ENCODE measurements at places on chromosomes 12 and 14.
A peak's percentile ranks its signal among the peaks of the same experiment; 100 is the strongest.

DNA sequence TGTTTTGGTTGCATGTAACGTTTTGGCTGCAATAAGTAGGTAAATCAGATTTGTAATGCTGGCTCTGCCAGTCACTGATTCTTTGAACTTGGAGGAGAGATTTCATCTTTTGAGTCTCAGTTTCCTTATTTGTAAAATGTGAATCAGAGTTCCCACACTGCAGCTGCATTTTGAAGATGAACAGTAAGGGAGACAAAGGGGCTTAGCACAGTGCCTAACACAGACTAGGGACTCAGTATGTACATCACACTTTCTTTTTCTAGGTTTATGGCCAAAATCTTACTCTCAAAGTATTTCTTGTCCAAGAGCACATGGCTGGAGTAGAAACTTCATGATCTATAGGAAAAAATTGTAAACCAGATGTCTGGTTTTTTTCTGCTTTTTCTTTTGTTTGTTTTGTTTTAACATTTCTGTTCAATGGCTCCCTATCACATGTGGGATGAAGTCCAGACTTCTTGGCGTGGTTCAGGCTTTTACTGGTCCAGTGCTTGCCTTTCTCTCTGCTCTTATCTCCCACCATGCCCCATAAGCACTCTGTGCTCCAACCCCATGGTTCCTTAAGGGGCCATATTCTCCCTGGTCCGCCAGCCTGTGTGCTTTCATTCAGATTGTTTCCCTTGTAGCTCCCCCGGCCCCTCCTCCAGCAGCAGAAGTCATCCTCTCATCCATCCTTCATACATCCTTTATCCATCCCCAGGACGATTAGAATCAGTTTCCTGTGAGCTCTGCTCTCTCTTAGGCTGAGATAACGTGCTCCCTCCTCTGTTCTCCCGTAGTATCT is 58.0 kb downstream of the SYNE2 start:
- DNase-seq, result no peak

GRCh38 chr12:94122591-94122990 is 25.8 kb upstream of the PLXNC1 start:
- no peak for DNase-seq

GRCh38 chr12:130614530-130614905 is 101.6 kb downstream of the RIMBP2 start:
- DNase-seq, result no peak

DNA sequence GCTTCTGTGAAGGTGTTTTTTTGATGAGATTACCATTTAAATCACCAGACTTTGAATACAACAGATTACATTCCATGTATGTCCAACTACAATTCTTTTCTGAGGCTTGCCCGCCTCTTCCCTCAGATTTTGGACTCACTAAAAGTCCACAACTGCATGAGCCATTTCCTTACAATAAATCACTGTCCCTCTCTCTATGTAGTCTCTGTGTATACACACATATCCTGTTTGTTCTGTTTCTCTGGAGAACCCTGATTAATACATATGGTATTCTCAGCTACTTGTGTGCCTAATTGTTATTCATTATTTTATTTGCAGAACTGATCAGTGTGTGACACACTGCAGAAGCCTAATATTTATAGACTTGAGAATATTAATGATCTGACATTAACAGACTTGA is 2.4 kb upstream of the MIPOL1 start:
- DNase-seq, result no peak

GRCh38 chr14:72485695-72486094 is 408.2 kb downstream of the DPF3 start:
- DNase-seq, result no peak

DNA sequence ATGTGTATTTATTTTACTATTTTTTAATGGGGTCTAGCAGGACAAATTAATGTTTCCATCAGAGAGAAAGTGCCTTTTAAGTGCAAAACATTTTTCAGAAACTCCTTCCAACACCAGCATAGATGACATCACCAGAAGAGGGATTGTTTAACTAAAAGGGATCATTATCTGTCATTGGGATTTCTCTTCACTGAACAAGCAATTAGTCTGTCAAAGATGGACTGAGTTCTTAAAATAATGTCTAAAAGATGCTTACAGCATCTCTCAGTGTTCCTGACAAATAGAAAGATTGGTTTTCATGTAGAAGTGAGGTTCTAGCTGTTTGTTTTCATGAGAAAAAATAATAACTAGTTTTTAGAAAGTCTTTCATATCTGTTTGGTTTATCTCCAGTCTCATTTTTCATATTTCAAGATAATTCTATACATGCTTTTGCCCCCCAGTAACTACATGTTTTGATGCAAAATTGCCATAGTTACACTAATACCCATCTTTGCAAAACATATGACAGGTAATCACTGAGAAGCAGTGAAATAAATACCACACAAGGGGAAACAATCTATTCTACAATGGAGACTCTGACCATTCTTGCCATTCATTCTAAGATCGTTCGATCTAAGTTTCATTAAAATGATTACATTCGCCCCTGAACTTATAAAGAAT is 850.3 kb downstream of the GALC start:
- DNase-seq, result no peak

DNA sequence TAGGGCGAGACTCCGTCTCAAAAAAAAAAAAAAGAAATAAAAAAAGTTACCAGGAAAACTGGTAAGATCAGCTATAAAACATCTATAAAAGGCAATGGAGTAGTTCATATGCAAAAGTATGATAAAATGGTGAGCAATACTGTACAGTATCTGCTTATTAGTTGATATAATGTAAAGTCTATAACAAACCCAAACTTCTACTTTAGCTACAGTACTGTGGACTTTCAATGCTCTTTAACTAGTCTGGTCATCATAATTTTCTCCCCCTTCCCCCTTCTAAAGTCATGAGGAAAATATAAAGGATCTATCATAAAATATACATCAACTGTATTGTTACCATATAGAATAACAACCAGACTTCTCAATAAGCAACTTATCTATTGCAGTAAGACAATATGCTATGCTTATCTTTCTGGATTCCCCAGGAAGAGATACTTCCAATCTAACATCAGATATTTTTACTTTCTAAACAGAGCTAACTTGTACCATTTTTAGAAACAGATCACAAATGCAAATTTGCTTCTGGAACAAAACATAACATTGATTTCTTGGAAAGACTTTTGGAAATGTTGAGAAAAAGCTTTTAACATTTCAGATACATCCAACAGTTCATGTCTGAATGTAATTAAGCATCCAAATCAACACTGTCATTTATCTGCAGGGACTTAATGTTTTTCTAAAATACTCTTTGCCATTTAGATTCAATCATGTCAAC is 43.8 kb downstream of the MDM2 start:
- no peak for DNase-seq

GRCh38 chr14:89365061-89365801 is 51.8 kb downstream of the FOXN3 start:
- no peak for DNase-seq

GRCh38 chr12:120588948-120589930 is 8.0 kb upstream of the POP5 start:
- DNase-seq, result no peak

GRCh38 chr14:24054646-24055045 is 2.8 kb downstream of the CARMIL3 start:
- no peak for DNase-seq

- DNase-seq, result no peak
These were observed 49.2 kb upstream of the NCOR2 start for GRCh38 chr12:124616394-124617221.

DNA sequence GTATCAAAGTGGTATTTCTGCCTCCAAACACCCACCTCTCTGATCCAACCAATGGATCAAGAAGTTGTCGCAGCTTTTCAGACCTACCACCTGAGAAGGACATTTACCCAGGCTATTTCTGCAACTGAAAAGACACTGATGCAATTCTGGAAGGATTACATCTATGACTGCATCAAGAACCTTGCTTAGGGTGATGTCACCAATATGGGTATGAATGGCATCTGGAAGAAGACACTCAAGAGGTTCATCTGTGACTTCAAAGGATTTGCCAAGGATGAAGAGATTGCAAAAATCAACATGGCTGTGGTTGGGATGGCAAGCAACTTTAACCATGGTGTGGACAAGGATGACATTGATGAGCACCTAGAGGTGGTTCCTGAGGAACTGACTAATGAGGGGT is 154.2 kb downstream of the PCNX1 start:
- no peak for DNase-seq

- DNase-seq, result peak; percentile 41
These were observed 55.8 kb downstream of the SRRM4 start for GRCh38 chr12:119036878-119037825.

GRCh38 chr12:49763006-49763591 is 21.7 kb downstream of the TMBIM6 start:
- DNase-seq, result peak; percentile 25

- DNase-seq, result no peak
These were observed 5.1 kb downstream of the RESF1 start for GRCh38 chr12:31964280-31964679.

- no peak for DNase-seq
These were observed 96.7 kb downstream of the TMEM132D start for GRCh38 chr12:129807136-129807535.

GRCh38 chr12:126998031-126998430 is 1268.9 kb upstream of the TMEM132C start:
- DNase-seq, result no peak

DNA sequence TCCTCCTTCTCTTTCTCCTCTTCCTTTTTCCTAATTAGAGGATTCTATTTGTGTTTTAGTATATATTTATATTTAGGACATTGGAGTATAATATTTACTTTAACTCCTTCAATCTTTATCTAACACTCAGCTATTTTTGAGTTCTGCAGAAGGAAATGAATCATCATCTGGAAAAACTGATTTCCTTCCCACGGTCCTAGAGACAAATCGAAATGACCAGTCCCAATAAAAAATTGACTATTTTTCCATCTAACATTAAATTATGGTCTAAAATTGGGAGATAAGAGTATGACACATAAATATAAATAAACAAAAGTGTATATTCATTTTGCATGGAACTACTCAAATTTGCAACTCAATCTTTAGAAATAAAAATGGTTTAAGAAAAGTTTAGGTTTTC is 167.4 kb downstream of the TMTC3 start:
- no peak for DNase-seq

- DNase-seq, result no peak
These were observed 155.7 kb downstream of the DPF3 start for GRCh38 chr14:72738161-72738611.

DNA sequence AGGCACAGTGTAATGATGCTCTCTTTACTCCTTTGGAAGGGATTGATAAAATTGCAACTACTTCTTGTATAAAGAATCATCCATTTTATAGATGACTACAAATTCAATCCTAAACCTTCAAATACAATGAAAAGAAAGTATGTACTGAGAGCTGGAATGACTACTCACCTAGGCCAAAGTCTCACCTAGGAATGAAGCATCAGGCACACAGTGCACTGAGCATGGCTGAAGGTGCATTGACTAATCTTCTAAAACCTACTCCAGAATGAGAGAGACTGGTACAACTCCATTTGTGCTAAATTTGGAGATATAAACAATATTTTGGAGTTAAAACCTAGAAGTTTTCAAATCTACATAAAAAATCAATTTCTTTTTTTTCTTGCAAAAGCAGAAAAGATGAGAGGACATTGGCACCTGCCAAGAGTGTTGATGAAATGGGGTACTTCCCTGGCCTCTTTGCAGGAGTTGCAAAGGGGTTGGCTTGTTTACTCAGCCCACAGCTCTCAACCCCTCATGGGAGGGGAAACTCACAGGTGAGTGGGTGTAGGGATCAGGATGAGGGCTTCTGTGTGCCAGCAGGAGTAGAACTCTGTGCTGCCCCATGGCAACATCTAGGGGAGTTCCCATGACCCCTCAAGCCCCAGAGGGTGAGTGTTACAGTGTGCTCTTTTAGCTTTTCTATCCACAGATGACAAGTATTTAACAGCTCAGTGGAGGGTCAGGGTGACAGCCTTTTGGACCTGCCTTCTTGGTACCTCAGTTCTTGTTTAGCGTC is 31.3 kb downstream of the CLECL1 start:
- no peak for DNase-seq

DNA sequence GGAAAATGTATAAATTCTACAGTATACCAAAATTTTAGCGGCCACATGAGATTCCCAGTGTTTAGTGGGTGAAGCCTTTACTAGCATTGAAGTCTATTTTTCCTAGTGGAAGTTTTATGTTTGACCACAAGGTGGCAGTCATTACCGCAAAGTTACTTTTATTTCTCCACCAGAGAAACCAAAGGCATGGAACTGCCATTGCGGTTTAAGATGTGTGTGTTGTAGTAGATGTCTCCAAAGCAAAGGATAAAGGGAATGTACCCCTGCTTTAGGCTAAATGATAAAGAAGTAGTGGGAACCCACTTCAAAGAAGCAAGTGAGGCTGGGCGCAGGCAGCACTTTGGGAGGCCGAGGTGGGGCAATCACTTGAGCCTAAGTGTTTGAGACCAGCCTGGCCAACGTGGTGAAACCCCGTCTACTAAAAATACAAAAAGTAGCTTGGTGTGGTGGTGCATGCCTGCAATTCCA is 140.5 kb downstream of the PRKCH start:
- DNase-seq, result no peak

DNA sequence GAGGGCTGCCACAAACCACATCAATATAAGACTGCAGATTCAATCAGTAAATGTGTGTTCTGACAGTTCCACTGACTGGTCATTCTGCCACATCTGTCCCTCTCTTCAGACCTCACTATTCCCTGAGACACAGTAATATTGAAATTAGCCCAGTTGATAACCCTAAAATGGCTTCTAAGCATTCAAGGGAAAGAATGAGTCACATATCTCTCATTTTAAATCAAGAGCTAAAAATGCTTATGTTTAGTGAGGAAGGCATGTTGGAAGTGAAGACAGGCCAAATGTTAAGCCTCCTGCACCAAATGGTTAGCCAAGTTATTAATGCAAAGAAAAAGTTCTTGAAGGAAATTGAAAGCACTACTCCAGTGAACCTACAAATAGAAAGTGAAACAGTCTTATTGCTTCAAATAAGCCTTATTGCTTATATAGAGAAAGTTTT is 24.5 kb upstream of the KIF21A start:
- no peak for DNase-seq

DNA sequence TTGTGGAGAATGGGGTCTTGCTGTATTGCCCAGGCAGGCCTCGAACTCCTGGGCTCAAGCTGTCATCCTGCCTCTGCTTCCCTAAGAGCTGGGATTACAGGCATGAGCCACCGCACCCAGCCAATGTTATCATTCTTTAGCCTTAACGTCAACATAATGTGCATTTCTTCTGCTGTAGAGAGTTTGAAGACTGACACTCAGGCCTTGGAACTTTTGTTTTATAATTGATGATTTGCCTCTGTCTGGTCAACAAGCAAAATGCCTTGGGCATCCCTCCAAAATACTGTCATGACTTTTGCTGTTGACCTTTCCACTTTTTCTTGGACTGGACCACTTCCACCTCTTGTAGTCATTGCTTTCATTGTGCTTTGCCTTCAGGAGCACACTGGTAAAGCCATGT is 29.0 kb downstream of the FAM234B start:
- DNase-seq, result no peak

DNA sequence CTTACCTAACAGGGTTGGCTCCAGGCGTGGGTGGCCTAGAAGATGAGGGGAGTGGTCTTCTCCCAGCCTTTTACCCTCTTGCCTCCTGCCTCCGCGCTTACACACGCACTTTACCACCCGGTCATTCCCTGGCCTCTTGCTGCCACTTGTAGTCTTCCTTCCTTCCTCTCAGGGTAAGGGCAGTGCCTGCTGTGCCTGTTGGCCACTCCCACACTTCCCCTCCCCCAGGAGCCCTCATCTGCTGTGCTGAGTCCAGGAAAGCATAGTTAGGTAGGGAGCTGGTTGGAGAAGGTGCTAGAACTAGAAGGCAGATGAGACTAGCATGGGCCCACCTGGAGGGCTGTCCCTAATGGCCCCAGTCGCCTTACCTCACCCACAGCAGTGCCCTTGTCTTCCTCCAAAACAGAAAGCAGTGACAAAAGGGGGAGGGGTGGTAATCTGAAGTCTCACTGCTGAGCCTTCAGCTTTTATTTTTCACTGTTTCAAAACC is 54.3 kb upstream of the SRSF5 start:
- peak; percentile 57 for DNase-seq
